ENCODE measurements at places on chromosomes 1 and 21. TPM values are rescaled to one million over a fixed set of nuclear protein-coding genes. Genes with fewer than 3 reads are reported as not detected.

Gene RORC
- under 0.01 TPM for total RNA-seq

Gene WLS
- total RNA-seq = 156 TPM

Gene TFF3
- not detected for total RNA-seq

Gene COL8A2
- 18.5 TPM for total RNA-seq

Gene SPTA1
- total RNA-seq = 0.17 TPM

Gene RAB4A
- 26.7 TPM for total RNA-seq

Gene CFHR3
- total RNA-seq = 0.26 TPM

Gene USH2A
- total RNA-seq = under 0.01 TPM

- H3K36me3 ChIP-seq = peaks cover 11% of the 10 kb centered on the region
- peaks cover 2% of the 10 kb centered on the region for H3K4me1 ChIP-seq
- no peak for DNase-seq
- no peak overlapping the region for H3K4me3 ChIP-seq
- H3K27ac ChIP-seq = no peak overlapping the region
- H3K27me3 ChIP-seq = no peaks in the 10 kb centered on the region
Observed at GRCh38 chr21:42841156-42841915, 38.0 kb downstream of the WDR4 start.

- DNase-seq = peak; percentile 77
- peaks cover 5% of the 10 kb centered on the region for H3K4me1 ChIP-seq
- H3K4me3 ChIP-seq = peak overlapping the region; percentile 46
- H3K27me3 ChIP-seq = no peaks in the 10 kb centered on the region
Observed at GRCh38 chr21:15058854-15059263, 5.9 kb downstream of the NRIP1 start.

DNA sequence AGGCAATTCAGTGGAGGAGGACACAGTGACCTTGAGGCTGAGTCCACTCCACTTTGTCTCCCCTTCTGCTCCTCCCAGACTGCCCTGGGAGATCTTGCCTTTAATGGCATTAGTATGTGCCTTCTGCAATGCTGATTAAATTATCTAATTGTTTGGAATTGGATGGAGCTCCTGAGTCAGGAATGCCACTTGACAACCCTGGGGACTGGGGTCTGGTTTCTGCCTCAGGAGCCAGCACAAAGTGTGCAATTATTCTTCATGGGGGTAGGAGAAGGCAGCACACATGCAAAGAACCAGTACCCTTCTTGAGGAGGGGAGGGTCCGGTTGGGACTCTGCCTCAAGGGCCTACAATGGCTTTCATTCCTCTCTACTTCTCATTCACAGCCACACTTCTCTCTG is 11.9 kb upstream of the PLXNA2 start:
- no peak overlapping the region for H3K4me3 ChIP-seq
- H3K36me3 ChIP-seq = no peaks in the 10 kb centered on the region
- no peaks in the 10 kb centered on the region for H3K4me1 ChIP-seq
- no peak for DNase-seq

GRCh38 chr1:209803568-209803967 is 2.4 kb downstream of the IRF6 start:
- H3K4me3 ChIP-seq = no peak overlapping the region
- H3K27ac ChIP-seq = no peak overlapping the region
- H3K4me1 ChIP-seq = peaks cover 8% of the 10 kb centered on the region
- H3K27me3 ChIP-seq = peaks cover 4% of the 10 kb centered on the region
- no peak for DNase-seq

Data from fibroblast of lung (primary cell).